ENCODE measurements at places on chromosomes 7 and 10. TPM values are rescaled to one million over a fixed set of nuclear protein-coding genes. Genes with fewer than 3 reads are reported as not detected.

Gene TMEM225B
- 0.41 TPM for polyA plus RNA-seq

Gene SLC13A1
- polyA plus RNA-seq: not detected

Gene KIF20B
- 0.81 TPM for polyA plus RNA-seq

Gene AKR1D1
- polyA plus RNA-seq: not detected

Gene UPK3BL2
- polyA plus RNA-seq: 2.7 TPM

Gene DPYSL4
- polyA plus RNA-seq: 11.0 TPM

Gene ANXA8
- 0.27 TPM for polyA plus RNA-seq

Gene TMED4
- 63.9 TPM for polyA plus RNA-seq

Gene SPAM1
- polyA plus RNA-seq: not detected

DNA sequence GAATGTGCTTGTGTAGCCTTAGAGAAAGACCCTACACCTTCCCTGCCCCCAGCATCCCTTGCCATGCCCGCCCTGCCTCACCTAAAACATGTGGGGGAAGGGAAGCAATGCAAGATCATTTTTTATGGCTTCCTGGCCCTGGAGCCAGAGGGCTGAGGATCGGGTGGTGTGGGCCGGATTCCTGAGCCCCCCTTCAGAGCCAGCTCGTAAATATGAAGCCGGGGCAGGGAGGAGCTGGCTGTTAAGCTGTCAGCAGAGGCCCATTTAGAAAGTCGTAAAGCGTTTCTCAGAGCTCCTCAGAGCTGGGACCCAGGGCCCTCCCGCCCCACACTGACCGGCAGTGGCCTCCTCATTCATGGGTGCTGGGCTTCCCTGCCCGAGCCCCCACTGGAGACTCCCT, 23.9 kb downstream of the UNC5B start:
- no peak for DNase-seq

DNA sequence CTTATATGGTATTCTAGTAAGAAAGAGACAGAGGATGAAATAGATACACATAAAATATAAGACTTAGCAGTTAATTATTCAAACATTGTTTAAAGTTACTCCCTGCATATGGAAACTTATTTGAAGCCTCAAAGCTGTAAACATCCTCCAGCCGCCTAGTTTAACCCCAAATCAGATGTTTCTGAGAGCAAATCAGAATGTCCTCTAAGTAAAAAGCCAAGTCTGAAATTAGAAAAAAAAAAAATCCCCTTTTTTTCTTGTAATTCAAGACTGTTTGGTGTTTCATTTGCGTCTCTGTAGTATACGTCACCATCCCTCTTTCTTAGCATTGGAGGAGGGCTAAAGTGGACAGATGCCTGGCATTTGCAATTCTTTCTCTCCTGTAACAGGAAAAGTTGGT, 46.4 kb downstream of the TMEM26 start:
- DNase-seq: no peak

DNA sequence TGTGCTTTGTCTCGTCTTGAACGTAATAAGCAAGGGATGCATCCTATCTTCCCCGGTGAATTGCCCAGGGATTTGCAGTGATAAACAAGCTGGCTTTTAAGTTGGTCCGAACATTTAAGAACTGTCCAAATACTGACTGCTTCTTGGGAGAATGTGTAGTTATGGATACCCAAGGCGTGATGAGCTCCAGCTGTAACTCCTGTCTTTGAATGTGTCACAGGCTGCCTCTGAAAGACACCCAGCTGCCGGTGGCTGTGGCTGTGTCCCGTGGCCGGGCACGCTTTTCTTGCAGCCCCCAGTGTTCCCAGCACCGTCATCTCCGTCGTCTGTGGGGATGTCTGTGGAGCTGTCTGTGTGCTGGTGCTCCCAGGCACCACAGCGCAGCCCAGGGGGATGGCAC, 118.1 kb downstream of the GLRX3 start:
- no peak for DNase-seq

GRCh38 chr7:35003679-35004303, 33.5 kb downstream of the DPY19L1 start:
- DNase-seq: peak; percentile 24

DNA sequence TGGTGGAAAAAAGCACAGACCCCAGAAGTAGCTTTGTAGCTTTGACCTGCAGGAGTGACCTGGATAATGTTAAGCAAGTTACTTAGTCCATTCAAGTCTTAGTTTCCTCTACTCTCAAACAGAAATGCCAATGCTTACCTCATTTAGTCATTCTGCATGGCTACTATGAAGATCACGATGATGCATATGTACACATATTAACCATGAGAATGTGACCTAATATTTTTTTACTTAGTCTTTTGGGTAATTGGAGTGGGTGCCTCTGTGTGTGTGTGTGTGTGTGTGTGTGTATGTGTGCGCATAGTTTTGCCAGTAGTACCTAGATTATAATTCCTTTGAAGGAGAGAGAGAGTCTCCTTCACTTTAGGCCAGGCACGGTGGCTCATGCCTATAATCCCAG, 95.8 kb downstream of the NRP1 start:
- DNase-seq: no peak

DNA sequence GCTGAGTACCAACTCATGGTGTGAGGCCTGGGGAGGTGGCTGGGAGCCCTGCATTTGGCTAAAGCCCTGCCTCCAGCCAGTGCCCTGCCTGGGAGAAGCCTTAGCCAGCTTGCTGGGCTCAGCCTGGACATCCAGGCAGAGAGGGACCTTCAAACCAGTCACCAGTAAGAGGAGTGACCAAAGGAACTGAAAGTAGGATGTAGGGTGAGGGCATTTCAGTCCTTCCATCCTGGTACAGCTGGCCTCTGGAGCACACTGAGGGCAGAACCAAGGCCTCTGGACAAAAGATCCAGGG, 124.8 kb downstream of the ADCY1 start:
- no peak for DNase-seq

GRCh38 chr10:96044736-96045135, 1.4 kb downstream of the CCNJ start:
- DNase-seq: no peak

GRCh38 chr10:132397036-132397541, at the start of gene PWWP2B:
TSS of gene PWWP2B (plus strand) at chr10:132397200. CDS start at chr10:132397227, 27 bp downstream.
- DNase-seq: peak; percentile 88

GRCh38 chr7:42156291-42156865, 80.6 kb downstream of the GLI3 start:
- DNase-seq: no peak

GRCh38 chr7:2030475-2031450, 202.0 kb downstream of the MAD1L1 start:
- peak; percentile 31 for DNase-seq

- DNase-seq: no peak
Observed at GRCh38 chr7:7504910-7505704, 30.6 kb downstream of the COL28A1 start.

GRCh38 chr10:21746118-21746517, 212.1 kb downstream of the MLLT10 start:
- DNase-seq: no peak

DNA sequence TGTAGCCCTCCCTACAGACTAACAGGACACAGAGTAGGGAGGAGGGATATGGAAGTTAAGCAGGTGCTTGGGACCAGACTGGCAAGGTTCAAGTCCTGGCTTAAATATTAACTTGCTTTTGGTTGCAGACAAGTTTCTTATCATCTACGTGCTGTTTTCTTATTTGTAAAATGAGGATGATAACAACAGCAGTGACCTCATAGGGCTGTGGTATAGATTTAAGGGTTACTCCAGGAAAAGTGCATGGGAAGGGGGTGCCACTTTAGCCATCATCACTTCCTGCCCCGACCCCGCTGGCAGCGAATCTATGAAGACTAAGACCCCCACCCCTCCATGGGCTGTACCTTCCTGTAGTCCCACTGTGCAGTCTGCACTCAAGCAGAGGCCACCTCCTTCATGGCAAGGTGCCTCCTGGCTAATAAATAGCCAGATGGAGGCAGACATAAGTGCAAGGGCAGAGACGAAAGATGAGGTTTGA, 250.2 kb downstream of the COBL start:
- DNase-seq: no peak

DNA sequence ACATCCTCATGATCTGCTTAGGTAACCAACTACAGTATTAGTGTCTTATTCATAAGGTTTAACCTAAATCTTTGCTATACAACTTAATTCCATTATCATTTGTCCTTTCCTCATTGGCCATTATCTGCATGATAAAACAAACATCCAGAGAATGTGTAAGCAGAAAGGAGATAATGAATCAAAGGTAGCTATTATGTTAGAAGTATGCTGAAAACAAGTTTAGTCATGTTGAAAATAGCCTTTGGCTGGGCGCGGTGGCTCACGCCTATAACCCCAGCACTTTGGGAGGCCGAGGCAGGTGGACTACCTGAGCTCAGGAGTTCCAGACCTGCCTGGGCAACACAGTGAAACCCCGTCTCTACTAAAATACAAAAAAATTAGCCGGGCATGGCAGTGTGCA, 78.2 kb downstream of the NT5C2 start:
- no peak for DNase-seq

DNA sequence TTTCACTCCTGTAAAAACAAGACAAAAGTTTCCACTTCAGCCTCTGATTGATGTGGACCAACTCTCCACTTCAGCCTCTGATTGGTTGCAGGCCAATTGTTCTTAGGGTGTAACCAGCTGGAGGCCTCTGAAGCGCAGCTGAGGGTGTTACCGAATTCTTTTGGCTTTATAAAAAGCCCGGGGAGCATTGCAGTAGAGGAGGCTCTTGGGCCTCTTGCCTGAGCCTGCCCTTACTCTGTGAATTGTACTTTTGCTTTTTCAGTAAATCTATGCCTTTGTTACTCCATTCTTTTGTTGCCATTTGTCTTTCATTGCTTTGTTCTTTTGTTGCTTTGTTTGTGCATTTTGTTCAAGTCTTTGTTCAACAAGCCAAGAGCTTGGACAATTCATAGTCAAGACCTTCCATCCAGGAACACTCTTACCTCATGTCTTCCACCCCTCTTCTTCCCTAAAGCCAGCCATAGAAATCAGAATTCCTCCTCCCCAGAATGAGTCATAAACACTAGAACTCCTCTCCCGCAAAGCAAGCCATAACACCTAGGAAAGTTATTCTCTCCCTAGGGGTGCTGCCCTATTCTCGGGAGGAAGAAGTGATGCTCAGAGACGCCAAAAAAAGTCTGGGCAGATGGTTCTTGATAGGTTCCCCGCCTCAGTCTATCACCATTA, 53.5 kb upstream of the ARMC3 start:
- no peak for DNase-seq

DNA sequence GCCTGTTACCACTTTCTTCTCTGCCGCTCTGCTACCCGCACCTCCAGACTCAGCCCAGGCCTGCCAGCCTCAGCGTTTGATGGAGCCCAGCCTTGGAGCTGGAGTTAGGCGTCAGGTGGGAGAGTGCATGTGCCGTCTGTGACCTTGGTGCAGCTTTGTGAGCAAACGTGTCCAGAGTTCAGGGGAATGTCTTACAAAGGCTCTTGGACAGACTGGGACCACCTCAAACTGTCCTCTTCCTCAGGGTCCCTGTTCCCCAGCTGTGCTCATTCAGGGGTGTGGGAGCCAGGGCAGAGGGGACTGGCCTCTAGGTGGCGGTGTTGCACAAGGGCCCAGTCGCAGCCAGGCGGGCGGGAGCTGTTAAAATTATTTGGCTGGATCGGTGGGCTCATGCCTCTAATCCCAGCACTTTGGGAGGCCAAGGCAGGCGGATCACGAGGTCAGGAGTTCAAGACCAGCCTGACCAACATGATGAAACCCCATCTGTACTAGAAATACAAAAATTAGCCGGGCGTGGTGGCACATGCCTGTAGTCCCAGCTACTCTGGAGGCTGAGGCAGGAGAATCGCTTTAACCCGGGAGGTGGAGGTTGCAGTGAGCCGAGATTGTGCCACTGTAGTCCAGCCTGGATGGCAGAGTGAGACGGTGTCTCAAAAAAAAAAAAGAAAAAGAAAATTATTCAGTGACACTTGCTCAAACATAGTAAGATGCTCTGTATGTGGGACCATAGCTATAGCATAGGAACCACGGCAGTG, 89.2 kb downstream of the ADCY1 start:
- no peak for DNase-seq
